Melanocyte of skin (primary cell): ENCODE measurements at places on chromosomes 7 and 10. TPM values are rescaled to one million over a fixed set of nuclear protein-coding genes. Genes with fewer than 3 reads are reported as not detected.

Gene ZNF485
- total RNA-seq: 4.7 and 5.6 TPM in 2 replicates

Gene NPSR1
- total RNA-seq: not detected in 2 replicates

Gene ADCY1
- 15.3 and 31.3 TPM in 2 replicates for total RNA-seq

Gene HOXA4
- 1.4 TPM in 1 of 2 replicates, not detected in the other for total RNA-seq
